Glutamatergic neuron (in vitro differentiated cells): ENCODE measurements at places on chromosomes 6 and 20. TPM values are rescaled to one million over a fixed set of nuclear protein-coding genes. Genes with fewer than 3 reads are reported as not detected.

Gene GGTLC1
- not detected for total RNA-seq

Gene C2
- total RNA-seq = not detected

Gene LINC00237
- not detected for total RNA-seq

Gene PPDPF
- 293 TPM for total RNA-seq

Gene SLC29A1
- total RNA-seq = 20.0 TPM

Gene OPRL1
- 2.9 TPM for total RNA-seq

Gene IBTK
- 36.1 TPM for total RNA-seq

Gene VSTM2L
- 15.9 TPM for total RNA-seq

Gene CALHM4
- not detected for total RNA-seq

Gene TOX2
- total RNA-seq = 11.0 TPM

Gene PLN
- total RNA-seq = not detected

DNA sequence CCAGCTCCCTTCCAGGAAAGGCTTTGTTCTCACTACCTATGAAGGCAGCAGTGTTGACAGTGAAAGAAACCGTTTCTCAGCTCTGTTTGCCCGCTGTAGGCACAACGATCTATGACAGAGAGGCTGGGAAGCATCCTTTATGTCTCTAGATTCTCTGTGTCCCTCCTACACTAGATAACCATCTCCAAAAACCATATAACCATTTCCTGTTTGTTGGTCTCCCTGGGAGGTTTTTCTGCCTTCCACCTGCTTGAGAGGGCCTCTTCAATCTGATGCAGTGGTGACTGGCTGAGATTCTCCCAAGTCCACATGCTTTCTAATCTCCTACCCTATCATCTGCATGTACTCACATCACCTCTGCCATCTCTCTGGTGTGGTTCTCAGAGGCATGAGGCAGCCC, 32.0 kb upstream of the TMEM217 start:
- no peaks in the 10 kb centered on the region for H3K27me3 ChIP-seq
- H3K4me1 ChIP-seq = peaks cover 2% of the 10 kb centered on the region
- H3K36me3 ChIP-seq = peaks cover 3% of the 10 kb centered on the region
- no peak overlapping the region for H3K27ac ChIP-seq

DNA sequence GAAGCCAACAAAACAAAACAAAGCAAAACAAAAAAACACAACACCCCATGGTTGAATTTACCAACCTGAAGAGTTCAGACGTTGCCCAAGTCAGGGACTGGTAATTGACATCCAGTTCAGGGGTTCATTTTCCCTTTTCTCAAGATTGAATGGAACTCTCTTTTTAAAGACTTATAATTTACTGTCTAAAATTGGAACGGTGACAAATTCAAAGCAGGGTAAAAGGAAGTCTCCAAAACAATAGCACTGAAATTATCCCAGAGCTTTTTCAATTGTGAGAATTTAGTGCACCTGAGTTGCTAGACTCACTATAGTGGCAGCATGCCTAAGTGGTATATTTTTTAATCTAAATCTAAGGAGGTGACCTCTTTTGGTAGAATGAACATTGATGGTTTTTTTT, 90.9 kb upstream of the PREP start:
- DNase-seq = no peak
- H3K27ac ChIP-seq = no peak overlapping the region
- H3K4me1 ChIP-seq = no peaks in the 10 kb centered on the region

DNA sequence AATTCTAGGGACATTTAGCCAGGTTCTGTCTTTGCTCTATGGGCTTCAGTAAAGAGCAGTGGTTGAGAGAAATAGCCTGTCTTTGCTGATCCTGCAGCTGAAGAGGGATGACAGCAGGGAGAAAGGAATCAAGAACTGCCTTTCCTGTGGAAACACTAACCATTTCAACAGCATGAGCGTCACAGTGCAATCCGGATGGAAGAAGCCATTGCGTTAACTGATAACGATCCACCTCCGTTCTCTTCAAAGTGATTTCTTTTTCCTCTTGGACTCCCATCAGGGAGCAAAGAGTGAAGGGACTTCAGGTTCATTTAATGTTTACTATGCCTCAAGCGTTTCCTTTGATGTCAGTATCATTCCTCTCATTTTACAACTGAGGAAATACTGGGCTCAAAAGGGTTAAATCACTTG, 35.2 kb upstream of the EEF1E1 start:
- no peak overlapping the region for H3K4me3 ChIP-seq
- no peak for DNase-seq
- no peak overlapping the region for H3K27ac ChIP-seq

GRCh38 chr20:51542571-51543421, at the start of gene NFATC2:
TSS of gene NFATC2 (minus strand) at chr20:51542719. CDS start at chr20:51542499, 220 bp downstream.
- peak; percentile 37 for DNase-seq
- H3K36me3 ChIP-seq = peaks cover 14% of the 10 kb centered on the region
- no peak within 1 kb of the TSS for H3K27ac ChIP-seq

GRCh38 chr6:169953686-169954085, 202.3 kb downstream of the ERMARD start:
- no peak for DNase-seq
- H3K27me3 ChIP-seq = peaks cover 2% of the 10 kb centered on the region
- peaks cover 19% of the 10 kb centered on the region for H3K36me3 ChIP-seq
- no peak overlapping the region for H3K27ac ChIP-seq
- H3K4me1 ChIP-seq = no peaks in the 10 kb centered on the region

- no peaks in the 10 kb centered on the region for H3K4me1 ChIP-seq
- H3K27ac ChIP-seq = no peak overlapping the region
- no peaks in the 10 kb centered on the region for H3K36me3 ChIP-seq
These were observed 118.8 kb downstream of the TINAG start for GRCh38 chr6:54426995-54427394.

- H3K4me3 ChIP-seq = no peak overlapping the region
- no peak for DNase-seq
- no peaks in the 10 kb centered on the region for H3K27me3 ChIP-seq
- H3K4me1 ChIP-seq = no peaks in the 10 kb centered on the region
These were observed 199.6 kb downstream of the GMPR start for GRCh38 chr6:16437984-16438383.

- H3K36me3 ChIP-seq = peaks cover 5% of the 10 kb centered on the region
- H3K27me3 ChIP-seq = no peaks in the 10 kb centered on the region
- no peaks in the 10 kb centered on the region for H3K4me1 ChIP-seq
- no peak overlapping the region for H3K27ac ChIP-seq
These were observed 15.2 kb downstream of the RSPH4A start for GRCh38 chr6:116631379-116631990.

DNA sequence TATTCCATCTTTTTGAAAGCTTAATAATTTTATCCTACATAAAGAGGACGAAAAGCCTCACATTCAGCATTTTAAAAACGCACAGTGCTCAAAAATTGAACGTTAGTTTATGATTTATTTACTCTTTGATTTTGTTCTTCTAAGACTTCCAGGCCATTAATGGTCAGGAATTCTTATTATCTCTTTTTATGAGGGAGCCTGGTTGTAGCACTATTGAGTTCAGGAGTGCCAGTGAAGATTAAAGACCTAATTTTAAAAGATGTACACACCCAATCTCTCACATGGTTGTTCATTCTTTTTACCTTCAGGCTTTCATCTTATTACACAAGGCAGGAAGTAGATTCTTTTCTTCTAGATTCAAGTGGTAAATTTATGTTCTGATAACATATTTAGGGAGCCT, 68.6 kb downstream of the HDDC2 start:
- no peak for DNase-seq
- no peaks in the 10 kb centered on the region for H3K36me3 ChIP-seq
- no peak overlapping the region for H3K27ac ChIP-seq
- H3K4me1 ChIP-seq = no peaks in the 10 kb centered on the region

- peak overlapping the region; percentile 98 for H3K4me3 ChIP-seq
- no peaks in the 10 kb centered on the region for H3K36me3 ChIP-seq
- H3K27ac ChIP-seq = peak overlapping the region; percentile 98
- peak; percentile 41 for DNase-seq
- peaks cover 25% of the 10 kb centered on the region for H3K4me1 ChIP-seq
These were observed 78.7 kb upstream of the MYL9 start for GRCh38 chr20:36462440-36463211.

- no peak for DNase-seq
- peak overlapping the region; percentile 8 for H3K27ac ChIP-seq
- peak overlapping the region; percentile 82 for H3K4me3 ChIP-seq
These were observed 1.2 kb downstream of the SNX21 start for GRCh38 chr20:45834797-45835161.

DNA sequence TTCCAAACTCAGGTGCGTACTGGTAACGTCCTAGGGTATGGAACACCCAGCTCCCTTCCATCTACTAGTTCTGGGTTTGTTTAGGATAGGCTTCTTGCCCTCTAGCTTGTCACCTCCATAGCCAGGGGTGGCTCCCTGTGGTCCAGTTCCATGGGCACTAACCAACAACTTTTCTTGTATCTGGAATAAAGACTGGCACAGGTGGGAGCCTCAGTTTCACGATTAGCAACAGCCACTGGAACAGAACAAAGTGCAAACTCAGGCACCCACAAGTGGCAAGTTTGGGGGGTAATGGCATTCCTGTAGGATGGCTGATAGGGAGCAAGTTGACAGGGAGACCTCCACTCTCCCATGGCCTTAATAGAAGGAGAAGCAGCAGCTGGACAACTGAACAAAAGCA, 5.6 kb upstream of the APMAP start:
- no peak for DNase-seq
- no peak overlapping the region for H3K27ac ChIP-seq
- peaks cover 9% of the 10 kb centered on the region for H3K4me1 ChIP-seq
- peaks cover 6% of the 10 kb centered on the region for H3K27me3 ChIP-seq

DNA sequence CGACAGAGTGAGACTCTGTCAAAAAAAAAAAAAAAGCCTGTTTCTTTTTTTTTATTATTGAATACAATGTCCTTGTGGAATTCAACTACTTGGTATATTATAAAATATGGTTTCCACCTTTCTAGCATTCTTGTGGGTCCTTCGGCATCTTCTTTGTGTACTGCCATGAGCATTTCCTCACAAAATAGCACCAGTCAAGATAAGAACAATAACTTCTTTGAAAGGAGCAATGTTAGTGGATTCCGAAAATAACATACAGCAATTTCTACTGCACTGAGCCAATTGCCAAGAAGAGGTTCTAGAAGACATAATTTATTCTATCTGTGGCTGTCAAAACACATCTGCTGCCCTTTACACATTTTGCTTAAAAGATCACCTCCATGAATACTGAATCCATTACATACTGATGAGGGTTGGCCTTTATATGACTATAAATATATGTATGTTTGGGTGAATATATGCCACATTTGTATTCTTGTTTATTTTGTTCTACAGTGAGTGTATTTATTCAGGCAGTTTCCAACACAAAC, 19.1 kb upstream of the SPTLC3 start:
- no peaks in the 10 kb centered on the region for H3K4me1 ChIP-seq
- H3K4me3 ChIP-seq = no peak overlapping the region
- no peak for DNase-seq
- H3K36me3 ChIP-seq = no peaks in the 10 kb centered on the region
- no peak overlapping the region for H3K27ac ChIP-seq
- H3K27me3 ChIP-seq = no peaks in the 10 kb centered on the region

DNA sequence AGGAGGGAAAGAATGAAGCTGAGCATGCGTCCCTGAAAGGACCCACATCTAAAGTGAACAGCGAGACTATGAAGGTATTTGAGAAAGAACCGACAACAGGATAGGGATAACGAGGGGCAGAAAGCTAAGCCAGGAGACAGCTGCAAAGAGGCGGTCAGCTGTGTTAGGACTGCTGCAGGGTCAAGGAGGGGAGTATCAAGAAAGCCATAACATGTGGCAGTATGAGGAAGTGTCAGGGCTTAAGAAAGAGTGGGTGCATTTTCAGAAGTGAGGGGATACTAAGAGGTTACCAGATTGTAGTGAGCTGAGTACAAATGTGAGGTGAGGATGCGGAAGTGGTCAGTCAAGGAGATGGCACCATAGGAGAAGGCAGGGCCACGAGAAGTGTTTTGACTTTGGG, 21.2 kb downstream of the MYLIP start:
- peaks cover 11% of the 10 kb centered on the region for H3K36me3 ChIP-seq
- DNase-seq = no peak
- no peak overlapping the region for H3K4me3 ChIP-seq
- H3K27me3 ChIP-seq = no peaks in the 10 kb centered on the region
- no peak overlapping the region for H3K27ac ChIP-seq

DNA sequence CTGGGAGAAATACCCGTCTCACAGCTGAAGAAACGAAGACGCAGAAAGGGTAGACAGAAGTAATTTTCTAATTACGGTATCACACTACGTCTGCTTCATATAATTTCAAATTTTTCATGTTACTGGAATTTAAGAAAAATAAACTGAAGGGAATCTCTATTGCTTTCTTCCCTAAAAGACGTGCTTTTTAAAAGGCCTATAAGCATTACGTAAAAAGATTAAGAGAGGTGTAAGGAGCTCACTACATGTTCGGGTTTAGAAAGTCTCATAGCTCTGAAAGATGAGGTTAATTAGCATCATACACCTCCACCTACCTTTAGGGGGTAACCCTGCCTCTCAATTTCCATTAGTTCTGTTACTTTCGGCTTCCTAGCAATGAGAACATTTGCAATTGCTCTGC, 787 bp upstream of the PLAGL1 start:
- H3K27ac ChIP-seq = no peak overlapping the region
- peaks cover 25% of the 10 kb centered on the region for H3K27me3 ChIP-seq
- no peak for DNase-seq
- H3K36me3 ChIP-seq = peaks cover 7% of the 10 kb centered on the region

DNA sequence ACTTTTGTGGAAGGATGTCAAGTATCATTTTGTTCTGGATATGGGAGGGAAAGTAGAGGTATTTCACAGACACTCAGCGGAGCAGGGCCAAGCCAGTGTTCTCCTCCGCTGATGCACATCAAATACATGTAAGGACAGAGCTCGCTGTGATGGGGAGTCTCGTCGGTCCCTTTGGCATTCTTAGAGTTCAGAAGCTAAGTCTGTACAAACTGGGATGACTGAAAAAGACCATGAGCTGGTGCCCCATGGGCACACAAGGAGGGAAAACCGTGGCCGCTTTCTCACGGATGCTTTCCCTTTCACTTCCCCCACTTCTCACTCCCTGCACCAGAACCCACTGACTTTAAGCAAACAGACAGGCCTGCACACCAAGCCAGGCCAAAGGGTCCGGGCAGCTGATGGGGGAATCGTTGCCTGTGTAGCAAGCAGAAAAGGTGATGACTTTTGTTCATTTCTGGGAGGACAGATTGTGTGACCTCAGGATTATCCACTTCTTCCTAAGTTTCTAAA, 27.7 kb upstream of the MPC1 start:
- peak overlapping the region; percentile 26 for H3K4me3 ChIP-seq
- H3K27me3 ChIP-seq = peaks cover 10% of the 10 kb centered on the region
- H3K4me1 ChIP-seq = peaks cover 38% of the 10 kb centered on the region
- no peak overlapping the region for H3K27ac ChIP-seq
- DNase-seq = no peak

- H3K36me3 ChIP-seq = no peaks in the 10 kb centered on the region
- no peaks in the 10 kb centered on the region for H3K4me1 ChIP-seq
- H3K27ac ChIP-seq = no peak overlapping the region
These were observed 34.6 kb upstream of the ADGRF1 start for GRCh38 chr6:47076422-47077344.

GRCh38 chr6:108113557-108114519, 39.3 kb upstream of the OSTM1 start:
- H3K4me1 ChIP-seq = peaks cover 25% of the 10 kb centered on the region
- peak overlapping the region; percentile 89 for H3K4me3 ChIP-seq
- no peaks in the 10 kb centered on the region for H3K36me3 ChIP-seq
- H3K27me3 ChIP-seq = peaks cover 29% of the 10 kb centered on the region
- no peak overlapping the region for H3K27ac ChIP-seq
